ENCODE measurements at places on chromosomes 13 and 19.

DNA sequence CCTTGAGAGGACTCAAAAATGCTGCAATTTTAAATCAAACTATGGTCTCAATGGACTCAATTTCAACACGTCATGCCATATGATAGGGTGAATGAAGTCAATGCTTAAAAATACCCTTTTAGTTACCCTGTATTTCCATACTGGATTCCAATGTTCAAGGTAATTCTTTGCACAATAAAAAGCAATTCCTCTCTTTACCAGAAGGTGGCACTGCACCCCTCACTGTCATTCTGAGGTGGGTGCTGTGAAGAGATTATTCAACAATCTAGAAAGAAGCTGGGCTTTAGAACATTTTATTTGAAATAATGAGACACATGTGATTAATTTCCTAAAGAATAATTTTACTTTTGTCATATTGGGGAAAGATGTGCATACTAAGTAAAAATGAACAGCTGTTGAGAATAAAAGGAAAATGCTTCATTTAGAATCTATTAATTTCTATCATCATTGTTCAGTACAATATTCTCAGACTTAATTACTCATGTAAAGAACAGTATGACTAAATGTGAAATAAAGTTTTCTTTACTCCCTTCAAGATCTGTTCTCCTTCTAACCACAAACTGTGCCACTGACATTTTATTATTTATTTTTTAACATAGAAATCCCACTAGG lies 789.1 kb downstream of the GPC5 start:
- DNase-seq = peak; percentile 4

GRCh38 chr19:19240476-19240875 lies 28.7 kb downstream of the NCAN start:
- no peak for DNase-seq

- DNase-seq = no peak
Observed at GRCh38 chr13:34623331-34623730, 318.7 kb upstream of the NBEA start.

GRCh38 chr19:41530761-41531301 lies 45.1 kb upstream of the CEACAM21 start:
- DNase-seq = no peak

- no peak for DNase-seq
Observed at GRCh38 chr13:59277106-59277505, 886.6 kb downstream of the DIAPH3 start.

DNA sequence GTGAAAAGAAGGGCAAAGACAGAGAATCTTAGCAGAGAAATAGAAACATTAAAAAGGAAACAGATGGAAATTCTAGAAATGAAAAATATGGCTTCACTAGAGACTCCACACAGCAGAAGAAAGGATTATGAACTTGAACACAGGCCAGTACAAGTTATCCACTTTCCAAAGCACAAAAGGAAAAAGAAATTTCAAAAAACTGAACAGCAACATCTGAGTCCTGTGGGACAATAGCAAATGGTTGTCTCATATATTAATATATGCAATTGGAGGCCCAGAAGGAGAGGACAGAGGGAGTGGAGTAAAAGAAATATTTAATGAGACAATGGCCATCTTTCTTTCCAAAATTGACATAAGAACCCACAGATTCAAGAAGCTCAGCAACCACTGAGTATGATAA lies 141.7 kb upstream of the GJB6 start:
- DNase-seq = no peak

DNA sequence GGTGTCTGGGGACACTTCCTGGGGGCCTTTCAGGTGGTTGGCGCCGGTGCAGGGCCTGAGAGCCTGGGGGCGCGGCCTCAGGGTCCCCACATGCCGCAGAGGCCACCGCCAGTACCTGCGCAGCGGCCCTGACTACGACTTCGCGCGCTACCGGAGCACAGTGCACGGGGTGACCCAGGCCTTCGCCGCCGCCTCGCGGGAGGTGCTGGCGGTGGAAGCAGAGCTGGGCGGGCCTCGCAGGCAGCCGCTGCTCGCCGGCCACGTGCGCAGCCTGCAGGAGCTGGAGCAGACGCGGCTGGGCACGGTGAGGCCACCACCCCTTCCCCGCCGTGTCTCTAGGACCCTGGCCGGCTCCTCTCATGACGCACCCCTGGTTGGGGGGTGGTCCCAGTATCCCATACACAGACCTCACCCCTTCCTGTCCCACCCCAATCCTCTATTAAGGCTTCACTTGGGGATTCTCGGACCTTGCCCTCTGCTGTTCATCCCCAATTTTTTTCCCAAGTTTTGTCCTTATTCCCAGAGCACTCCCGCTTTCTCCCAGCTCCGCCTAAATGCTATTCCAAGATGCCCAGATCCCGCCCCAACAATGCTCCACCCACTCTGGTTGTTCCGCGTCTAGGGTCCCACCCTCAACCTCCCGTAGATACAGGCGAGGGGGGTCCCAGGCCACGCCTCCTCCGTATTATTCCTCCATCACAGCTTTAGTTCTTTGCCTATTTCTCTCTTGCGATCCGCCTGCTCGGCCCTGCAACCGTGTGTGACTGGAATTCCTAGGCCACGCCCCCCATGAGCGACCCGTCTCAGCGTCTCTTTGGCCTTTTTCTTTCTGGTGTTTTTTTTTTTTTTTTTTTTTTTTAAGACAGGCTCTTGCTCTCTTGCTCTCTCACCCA lies 1.0 kb downstream of the REX1BD start:
- DNase-seq = peak; percentile 71

DNA sequence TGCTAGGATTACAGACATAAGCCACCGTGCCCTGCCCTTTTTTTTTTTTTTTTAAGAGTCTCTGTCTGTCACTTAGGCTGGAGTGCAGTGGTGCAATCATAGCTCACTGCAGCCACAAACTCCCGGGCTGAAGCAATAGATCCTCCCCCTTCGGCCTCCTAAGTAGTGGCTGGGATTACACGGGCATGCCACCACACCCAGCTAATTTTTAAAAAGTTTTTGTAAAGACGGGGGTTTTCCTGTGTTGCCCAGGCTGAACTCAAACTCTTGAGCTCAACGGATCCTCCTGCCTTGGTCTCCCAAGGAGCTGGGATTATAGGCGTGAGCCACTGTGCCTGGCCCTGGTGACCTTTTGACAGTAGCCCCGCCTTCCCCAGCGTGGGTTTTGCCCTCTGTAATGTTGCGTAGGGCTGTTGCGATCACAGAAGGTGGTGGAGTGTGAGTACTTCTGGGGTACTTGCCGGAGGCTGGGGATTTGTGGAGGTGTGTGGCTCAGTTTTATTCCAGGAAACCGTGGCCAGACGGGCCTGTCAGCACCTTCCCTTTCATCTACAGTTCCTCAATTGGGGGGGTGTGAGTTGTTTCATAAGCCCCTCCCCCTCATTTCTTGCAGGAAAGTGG lies 11.6 kb upstream of the RETN start:
- no peak for DNase-seq

- DNase-seq = peak; percentile 84
Observed at GRCh38 chr19:53394522-53394973, 401 bp upstream of the ZNF765 start.

- no peak for DNase-seq
Observed at GRCh38 chr13:31910633-31911032, 120.9 kb upstream of the FRY start.

GRCh38 chr19:16403151-16403977 lies 68.4 kb downstream of the EPS15L1 start:
- no peak for DNase-seq

- DNase-seq = no peak
Observed at GRCh38 chr13:79281339-79281747, 124.7 kb downstream of the RBM26 start.

- peak; percentile 85 for DNase-seq
Observed at GRCh38 chr19:11736696-11737095, 2.0 kb downstream of the ZNF823 start.

DNA sequence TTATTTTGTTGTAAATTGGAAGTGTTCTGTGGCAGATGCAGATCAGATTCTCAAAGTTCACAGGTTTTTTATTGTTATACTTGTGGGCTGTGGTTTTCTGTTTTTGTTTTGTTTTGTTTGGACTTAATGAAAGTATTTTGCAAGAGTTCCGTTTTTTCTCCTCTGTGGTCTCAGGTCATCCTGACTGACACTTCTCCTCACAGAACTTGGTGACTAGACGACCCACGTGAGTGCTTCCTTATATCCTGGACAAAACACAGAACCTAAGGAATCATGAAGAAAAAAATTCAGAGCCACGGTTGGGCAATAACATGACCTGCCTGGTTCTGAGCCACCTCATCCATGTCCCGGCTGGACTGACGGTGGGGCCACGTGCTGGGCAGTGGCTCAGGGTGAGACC lies 2.5 kb upstream of the RFPL4AL1 start:
- DNase-seq = no peak

DNA sequence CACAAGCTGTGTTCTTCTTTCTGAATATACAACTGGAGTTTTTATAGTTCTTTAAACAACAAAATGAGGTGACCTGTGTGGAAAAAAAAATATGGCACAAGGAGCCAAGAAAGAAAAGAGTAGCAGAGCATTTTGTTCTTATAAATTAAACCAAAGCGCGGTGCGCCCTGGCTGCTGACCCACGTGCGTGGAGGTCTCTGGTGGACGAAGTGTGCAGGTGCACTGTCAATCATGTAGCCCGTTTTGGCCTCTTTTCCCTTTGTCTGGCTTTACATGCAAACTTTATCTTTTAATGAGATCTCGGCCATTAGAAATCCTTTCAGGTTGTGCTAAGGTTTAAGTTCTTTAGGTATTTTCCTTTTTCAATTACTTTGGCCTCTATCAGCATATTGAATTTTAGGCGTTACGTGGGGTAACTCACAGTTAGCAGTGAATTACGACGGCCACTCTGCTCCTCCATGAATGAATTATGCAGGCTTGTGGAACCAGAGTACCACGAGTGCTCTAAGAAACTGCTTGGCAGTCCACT lies 443.9 kb upstream of the SLC10A2 start:
- no peak for DNase-seq

GRCh38 chr19:6539514-6539913 lies 8.7 kb downstream of the TNFSF9 start:
- DNase-seq = no peak

DNA sequence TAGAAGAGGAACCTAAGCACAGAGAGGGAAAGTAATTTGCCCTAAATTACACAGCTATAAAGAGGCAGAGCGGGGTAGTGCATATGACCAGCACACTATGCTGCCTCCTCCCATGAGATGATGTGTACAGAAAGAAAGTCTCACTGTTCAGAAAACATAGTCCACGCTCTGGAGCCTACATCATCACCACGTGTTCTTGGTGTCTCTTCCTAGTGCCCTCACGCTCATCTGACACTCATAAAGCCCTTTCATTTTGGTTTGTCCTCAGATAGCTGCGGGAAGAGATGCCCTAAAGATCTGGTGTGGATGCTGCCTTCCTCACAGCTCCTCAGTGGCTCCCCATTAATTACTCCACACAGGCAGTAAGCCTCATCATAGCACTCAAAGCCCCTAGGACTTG lies 27.4 kb upstream of the SIAH3 start:
- DNase-seq = no peak

GRCh38 chr19:56218961-56219360 lies 16.9 kb downstream of the ZSCAN5C start:
- DNase-seq = no peak

DNA sequence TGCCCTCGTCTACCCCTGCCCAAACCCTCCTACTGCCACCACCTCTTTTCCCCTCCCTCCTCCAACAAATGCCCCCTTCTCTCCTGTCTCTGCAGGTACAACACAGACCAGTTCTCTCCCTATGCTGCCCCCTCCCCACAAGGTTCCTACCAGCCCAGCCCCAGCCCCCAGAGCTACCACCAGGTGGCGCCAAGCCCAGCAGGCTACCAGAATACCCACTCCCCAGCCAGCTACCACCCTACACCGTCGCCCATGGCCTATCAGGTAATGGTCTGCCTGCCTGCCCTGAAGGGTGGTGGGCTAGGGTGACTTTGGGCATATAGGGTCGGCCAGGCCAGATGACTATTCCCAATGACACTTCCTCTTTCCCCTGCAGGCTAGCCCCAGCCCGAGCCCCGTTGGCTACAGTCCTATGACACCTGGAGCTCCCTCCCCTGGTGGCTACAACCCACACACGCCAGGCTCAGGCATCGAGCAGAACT lies 6.5 kb upstream of the TIMM50 start:
- DNase-seq = peak; percentile 21

- no peak for DNase-seq
Observed at GRCh38 chr13:111919286-111919685, 147.7 kb upstream of the SOX1 start.

DNA sequence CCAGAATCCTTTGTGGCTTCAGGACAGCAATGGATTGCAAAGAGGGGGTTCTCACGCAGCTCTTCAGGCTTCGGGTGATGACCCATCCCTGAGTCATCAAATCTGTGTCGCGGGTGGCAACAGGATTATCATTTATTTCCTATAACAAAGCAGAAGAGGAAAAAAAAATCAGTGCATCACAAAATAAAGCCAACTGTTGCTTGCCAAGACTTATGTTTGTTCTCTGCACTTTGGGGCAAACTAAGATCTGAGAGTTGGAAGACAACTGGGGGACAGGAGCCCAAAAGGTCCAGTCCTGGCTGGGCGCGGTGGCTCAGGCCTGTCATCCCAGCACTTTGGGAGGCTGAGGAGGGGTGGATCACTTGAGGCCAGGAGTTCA lies 6.4 kb downstream of the GNA15 start:
- peak; percentile 92 for DNase-seq

DNA sequence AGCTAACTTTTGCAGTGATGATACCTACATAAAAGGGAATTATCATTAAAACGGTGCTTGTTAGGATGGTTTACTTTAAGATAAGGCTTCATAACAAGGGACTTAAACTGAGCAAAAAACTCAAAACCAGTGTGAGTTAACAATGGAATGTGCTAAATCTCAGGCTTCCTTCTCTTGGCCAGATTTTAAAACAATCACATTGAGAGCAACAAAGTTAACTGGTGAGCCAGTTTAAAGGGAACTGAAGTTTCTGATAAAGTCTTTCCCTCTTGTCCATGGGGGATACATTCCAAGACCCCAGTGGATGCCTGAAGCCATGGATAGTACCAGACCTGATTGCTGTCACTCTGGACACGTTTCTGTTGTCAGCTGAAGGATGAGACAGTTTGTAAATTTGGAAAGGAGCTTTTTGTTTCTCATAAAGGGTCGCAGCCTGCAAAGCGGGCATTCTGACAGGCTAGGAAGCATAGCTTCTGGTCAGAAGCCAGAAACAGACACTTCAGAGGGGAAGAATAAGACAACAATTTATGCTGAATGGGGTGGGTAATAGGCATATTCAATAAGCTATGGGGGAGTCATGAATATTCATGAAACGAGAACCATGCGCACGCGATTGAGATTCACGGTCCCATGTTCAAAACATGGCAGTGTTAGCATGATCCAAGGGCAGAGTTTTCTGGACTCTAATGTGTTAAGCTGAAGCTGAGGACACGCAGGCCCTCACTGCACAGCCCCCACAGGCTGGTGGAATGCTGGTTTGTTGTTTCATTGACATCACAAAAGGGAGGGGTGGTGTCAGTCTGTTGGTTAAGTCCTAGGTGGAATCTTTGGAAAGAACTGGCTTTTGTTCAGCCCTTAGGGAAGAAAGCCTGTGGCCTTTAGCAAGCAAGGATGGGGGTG lies 150.6 kb upstream of the RNF113B start:
- DNase-seq = peak; percentile 34

All from EL (cell line).